Stimulated activated CD4-positive, alpha-beta T cell treated with anti-CD3 and anti-CD28 coated beads, Interleukin-1b, Interleukin-23, amount 100 ng/mL, for 1 hour (primary cell): ENCODE measurements at places on chromosomes 4 and X.

GRCh38 chr4:54384563-54384962 is 155.5 kb downstream of the PDGFRA start:
- DNase-seq: no peak

DNA sequence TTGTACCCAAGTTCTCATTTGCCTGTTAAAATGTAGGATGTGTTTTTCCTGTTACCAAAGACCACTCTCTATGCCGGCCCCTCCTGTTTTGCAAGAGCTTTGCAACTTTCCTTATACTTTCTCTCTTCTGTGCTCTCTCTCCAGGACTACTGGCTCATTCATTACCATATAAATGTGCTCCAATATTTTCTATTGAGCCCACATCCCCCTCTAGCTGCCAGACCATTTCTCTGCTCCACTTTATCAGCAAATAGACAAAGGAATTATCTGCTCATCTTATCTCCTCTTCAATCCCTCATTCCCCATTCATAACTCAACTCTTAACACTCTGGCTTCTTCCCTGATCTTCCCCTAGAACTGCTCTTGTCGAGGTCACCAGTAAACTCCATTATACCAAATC is 33.6 kb downstream of the RPGR start:
- no peak for DNase-seq

GRCh38 chr4:165027762-165028402 is 3.9 kb upstream of the TRIM60 start:
- DNase-seq: no peak

DNA sequence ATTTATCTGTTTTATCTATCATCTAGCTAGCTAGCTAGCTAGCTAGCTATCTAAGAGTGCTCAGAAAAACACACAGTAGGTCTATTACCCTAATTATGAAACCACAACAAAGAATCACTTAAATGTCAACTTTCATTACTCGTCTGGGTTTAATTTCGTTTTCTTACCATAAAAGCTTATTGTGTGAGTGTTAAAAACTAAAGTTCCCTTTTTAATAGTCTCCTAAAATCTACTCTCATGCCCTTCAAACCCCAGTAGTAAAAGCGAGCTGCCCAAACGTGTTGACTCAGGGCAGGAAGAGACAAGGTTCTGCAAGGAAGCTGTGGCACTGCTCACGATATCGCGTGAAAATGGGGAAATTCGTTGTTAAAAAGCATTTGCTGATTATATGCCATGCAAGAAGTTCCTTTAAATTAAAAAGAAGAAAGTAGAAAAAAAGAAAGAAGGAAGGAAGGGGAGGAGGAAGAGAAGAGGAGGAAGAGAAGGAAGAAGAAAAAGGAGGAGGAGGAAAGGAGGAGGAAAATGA is 595 bp downstream of the MBNL3 start:
- DNase-seq: no peak

GRCh38 chrX:11751261-11751660 is 6.8 kb upstream of the MSL3 start:
- no peak for DNase-seq

DNA sequence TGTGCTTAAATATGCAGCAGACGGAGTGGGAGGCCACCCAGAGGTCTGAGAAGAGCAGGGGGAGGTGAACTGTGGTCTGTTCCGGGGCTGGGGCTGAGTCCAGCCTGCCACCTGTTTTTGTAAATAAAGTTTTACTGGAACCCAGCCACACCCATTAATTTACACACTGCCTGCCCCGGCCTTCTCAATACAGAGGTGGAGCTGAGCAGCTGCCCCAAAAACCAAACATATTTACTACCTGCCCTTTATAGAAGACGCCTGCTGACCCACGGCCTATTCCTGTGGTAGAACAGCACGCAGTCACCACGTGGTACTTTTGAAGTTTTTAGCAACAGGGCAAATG is 45.9 kb downstream of the FGFRL1 start:
- no peak for DNase-seq

GRCh38 chrX:137058339-137059127 is 24.7 kb upstream of the GPR101 start:
- DNase-seq: no peak

- no peak for DNase-seq
These were observed 4.9 kb upstream of the ABRAXAS1 start for GRCh38 chr4:83489711-83490326.

- no peak for DNase-seq
These were observed 733.4 kb downstream of the ADGRL3 start for GRCh38 chr4:61933527-61933926.

GRCh38 chr4:156692016-156692415 is 279.6 kb downstream of the PDGFC start:
- DNase-seq: no peak

GRCh38 chr4:26726655-26727387 is 133.8 kb upstream of the STIM2 start:
- no peak for DNase-seq

- DNase-seq: no peak
These were observed 14.6 kb downstream of the PGK1 start for GRCh38 chrX:78118628-78119027.

DNA sequence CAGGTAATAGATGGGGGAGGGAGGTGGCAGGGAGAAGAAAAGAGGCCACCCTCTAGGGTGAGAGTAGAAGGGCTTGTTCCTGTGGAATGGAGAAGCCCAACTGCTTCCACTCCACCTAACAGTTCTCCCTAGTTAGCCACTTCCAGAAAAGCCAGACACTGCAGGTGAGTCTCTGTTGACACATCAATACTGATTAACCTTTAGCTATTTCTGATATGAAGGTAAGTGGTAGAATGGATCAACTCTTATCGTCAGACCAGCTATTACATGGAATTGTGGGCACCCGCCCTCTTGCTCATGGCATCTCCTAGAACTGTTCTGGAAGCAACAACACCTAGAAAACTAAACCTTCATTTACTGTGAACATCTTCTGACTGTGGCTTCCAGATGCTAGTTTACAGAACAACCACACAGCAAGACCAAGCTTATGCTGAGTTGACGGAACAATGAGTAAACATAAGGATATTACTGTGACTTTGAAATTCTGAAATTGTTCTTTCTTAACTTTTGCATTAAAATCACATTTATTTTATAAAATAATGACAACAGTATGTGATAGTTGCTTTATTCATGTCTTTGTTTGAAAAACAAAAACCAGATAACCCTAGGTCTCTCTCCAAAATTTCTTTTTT is 44.7 kb downstream of the ANXA3 start:
- no peak for DNase-seq

DNA sequence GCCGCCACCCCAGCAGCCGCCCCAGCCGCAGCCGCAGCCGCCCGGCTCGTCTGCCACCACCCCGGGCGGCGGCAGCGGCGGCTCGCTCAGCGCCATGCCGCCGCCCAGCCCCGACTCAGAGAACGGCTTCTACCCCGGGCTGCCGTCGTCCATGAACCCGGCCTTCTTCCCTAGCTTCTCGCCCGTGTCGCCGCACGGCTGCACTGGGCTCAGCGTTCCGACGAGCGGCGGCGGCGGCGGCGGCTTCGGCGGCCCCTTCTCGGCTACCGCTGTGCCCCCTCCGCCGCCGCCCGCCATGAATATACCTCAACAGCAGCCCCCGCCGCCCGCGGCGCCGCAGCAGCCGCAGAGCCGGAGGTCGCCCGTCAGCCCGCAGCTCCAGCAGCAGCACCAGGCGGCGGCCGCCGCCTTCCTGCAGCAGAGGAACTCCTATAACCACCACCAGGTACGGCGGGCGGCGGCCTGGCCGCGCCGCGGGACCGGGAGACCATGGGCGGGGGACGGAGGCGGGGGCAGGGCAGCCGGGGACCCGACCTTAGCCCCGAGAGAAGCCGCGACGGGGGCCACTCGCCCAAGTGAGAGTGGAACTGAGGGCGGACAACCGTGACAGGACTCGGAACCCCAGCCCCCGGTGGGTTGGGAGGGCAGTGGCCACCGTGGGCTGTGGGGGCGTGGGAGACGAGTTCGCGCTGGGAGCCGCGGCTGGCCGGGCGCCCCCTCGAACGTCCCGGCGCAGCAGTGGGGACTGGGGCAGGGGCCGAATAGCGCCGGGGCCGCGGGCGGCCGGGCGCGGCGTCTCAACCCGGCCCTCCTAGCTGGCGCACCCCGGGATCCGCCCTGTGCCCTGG is 1.8 kb downstream of the CPEB2 start:
- peak; percentile 18 for DNase-seq

GRCh38 chr4:157918036-157918832 is 254.6 kb downstream of the GASK1B start:
- DNase-seq: no peak

DNA sequence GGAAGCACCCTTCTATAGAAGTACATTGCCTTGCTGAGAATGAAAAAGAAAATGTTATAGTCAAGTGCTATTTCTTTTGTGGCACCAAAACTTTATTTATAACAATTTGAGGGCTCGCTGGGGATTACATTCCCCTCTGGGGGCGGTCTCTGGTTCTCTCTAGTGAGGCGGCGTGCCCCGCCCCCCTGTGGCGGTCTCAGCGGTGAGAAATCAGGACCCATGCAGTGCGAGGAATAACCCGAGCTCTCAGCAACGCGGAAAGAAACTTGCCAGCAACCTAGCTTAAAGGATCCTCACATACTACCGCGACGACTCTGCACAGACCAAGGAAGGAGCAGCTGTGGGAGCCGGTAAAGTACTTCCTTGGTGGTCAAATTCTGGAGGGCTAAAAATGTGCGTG is 83.4 kb upstream of the SHISA3 start:
- no peak for DNase-seq

- DNase-seq: no peak
These were observed 516.2 kb upstream of the ADGRL3 start for GRCh38 chr4:60683973-60684372.

DNA sequence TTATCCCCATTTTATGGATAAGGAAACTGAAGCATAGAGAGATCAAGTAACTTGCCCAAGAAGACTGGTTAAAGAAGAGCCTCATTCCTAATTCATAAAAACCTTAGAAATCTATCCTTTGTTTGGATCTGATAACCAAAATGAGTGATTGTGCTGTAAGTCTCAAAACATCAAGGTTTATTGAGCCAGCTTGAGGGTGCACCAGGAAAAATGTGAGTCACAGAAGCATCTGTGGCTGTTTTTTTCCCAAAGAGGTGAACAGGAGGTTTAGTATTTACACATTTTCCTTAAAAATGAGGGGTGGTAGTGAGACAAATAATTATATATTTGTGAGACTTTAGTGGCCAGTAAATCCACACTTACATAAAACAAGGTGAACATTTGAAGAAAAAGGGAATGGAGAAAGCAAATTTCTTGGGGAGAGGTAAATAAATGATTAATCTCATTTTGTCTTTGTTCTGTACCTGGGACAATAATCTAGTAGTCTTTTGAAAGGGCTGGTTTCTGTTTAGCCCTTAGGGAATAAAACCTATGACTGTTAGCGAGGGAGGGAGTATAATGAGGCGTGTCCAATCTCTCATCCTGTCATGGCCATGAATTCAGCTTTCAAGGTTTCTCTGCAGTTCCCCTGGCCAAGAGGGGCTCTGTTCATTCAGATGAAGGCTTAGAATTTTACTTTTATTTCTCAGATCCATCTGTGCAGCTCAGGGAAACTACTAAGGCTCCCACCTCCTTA is 12.2 kb upstream of the FMR1 start:
- no peak for DNase-seq

DNA sequence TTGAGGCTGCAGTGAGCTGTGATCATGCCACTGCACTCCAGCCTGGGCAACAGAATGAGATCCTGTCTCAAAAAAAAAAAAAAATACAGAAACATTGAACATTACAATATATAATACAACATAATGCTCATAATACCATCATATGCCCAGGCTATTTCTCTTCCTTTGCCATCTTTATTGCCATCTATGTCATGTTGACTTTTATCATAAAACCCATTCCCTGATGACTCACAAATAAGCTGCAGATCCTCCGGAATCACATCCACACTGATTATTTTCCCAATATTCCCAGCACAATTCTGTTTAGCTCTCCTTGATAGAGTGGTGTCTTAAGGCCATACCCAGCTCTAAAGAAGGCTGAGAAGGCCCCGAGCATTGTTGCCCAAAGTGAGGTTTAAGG is 9.2 kb upstream of the FBXW7 start:
- no peak for DNase-seq

DNA sequence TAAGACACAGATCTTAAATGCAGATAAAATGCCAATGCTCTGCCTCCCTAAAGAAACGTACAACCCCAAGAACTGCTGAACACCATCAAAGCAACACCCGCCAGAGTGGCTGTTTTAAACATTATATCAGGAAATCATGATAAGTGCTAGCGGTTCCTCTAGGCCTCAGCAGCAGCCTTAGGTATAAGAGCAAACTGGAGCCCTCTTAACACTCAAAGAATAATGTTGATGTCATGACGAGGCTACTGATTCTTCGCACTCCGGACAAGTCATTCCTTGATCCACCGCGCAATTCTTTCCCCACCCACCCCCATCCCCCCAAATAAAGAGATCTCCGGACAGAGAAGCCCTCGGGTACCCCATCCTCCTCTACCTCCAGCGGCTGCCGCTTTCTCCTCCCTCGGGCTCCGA is 507 bp downstream of the LIN54 start:
- no peak for DNase-seq

DNA sequence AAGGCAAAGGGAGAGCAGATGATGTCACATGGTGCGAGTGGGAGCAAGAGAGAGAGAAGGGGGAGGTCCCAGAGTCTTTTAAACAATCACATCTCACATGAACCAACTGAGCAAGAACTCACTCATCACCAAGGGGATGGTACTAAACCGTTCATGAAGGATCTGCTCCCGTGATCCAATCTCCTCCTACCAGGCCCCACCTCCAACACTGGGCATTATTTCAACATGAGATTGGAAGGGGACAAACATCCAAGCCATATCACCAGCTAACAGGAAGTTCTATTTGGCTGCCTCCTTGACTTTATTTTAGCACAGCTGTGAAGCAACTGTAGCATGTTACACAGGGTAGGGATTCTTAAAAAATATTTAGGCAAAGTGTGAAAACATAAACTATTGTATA is 102.5 kb downstream of the DDIT4L start:
- no peak for DNase-seq

DNA sequence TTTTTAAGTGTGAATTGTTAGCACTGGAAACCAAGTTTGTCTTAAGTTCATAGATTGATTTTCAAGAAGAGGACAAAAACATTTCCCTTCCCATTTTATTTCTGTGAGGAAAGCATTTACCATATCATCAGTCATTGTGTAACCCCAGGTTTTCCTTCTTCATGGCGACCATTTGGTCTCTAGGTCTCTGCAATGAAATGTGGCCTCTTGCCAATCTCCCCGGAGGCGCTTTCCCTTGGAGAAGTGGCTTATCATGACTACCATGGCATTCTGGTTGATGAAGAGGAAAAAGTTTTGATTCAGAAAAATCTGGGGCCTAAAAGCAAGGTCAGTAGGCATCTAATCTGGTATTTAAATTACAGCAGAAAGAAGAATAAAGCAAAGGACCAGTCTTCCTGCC is 54.4 kb downstream of the ADD1 start:
- no peak for DNase-seq

DNA sequence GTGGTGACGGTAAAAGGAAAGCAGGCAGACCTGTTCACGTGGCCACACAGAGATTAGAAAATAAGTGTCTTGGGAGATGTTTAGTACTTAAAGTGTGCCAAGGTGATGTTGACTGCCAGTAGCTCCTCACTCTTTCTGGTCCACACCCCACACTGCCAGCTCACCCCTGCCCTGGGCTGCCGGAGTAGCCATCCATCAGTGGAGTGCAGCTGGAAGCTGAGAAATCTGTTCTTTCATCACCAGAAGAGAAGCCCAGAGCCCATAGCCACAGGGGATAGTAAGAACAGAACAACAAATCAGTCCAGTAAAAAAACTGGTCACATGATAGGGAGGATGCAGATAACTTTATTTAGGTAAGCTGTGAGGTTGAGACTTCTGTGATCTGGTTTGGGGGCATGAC is 64.1 kb downstream of the WWC2 start:
- no peak for DNase-seq

- no peak for DNase-seq
These were observed 751 bp upstream of the RGS12 start for GRCh38 chr4:3291969-3292570.
